Epithelial cell of prostate (primary cell): ENCODE measurements at places on chromosomes 12 and 14.

DNA sequence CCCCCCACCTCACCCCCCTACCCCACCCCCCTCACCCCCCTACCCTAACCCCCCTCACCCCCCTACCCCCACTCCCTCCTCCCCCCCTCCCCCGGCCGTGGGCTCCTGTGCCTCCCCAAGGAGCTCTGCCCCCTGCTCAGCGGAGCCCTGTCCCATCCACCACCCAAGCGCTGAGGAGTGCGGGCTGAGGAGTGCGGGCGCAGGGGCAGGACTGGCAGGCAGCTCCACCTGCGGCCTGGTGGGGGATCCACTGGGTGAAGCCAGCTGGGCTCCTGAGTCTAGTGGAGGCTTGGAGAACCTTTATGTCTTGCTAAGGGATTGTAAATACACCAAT is 2.3 kb upstream of the JPH4 start:
- DNase-seq = no peak

DNA sequence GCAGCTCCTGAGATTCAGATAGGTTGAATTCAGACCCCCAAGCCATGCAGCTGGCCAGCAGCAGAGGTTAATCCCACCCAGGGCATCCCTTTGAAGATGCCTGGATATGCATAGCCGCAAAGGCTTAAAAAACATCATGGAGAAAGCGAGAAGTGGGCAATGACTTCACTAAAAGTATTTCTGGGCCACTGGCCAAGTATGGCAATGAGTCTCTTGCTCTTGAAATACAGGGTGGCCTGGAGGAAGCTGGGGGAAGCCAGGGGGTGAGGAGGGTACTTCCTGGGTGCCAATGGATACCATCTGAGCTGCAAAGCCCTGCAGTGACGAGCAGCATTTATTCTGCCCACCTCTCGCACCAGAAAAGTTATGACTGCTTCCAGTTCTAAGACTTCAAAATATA is 539.3 kb upstream of the TBX3 start:
- peak; percentile 22 for DNase-seq

DNA sequence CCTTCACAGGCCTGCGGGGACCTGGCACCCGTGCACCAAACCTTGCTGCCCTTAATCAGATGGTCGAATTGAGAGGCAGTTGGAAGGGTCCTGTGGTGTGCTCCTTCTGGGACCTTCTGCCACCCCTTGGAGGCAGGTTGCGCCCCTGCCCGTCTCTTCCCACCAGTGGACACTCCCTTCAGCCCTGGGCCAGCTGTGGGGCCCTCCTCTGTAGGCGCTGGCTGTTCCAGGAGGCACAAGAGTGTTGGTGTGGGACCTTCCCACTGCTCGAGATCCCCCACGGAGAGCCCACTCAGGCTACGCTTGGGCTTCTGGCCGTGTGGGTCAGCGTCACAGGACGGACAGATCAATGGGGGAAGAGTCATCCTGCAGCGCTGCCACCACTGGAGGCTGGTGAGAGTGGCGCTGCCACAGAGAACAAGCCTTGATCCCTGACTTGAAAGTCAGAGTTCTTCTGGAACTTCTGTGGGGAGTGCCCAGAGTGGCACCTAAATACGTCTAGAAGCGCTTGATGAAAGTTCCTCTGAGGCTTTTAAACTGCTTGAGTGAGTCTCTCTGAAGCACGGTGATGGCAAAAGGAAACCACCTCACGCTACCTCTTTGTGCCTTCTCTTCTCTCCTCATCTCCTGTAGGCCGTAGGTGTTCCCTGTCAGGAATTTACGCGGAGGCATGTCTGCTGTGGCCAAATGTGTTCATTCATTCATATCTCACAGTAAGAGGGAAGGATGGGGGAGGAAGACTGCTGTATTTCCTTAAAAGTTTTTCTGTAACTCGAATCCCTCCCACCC is 48.3 kb downstream of the TRAF3 start:
- no peak for DNase-seq

- DNase-seq = no peak
Measured at GRCh38 chr14:62029569-62029924, 267.3 kb downstream of the SNAPC1 start.
